ENCODE measurements at places on chromosomes 7 and 10.

DNA sequence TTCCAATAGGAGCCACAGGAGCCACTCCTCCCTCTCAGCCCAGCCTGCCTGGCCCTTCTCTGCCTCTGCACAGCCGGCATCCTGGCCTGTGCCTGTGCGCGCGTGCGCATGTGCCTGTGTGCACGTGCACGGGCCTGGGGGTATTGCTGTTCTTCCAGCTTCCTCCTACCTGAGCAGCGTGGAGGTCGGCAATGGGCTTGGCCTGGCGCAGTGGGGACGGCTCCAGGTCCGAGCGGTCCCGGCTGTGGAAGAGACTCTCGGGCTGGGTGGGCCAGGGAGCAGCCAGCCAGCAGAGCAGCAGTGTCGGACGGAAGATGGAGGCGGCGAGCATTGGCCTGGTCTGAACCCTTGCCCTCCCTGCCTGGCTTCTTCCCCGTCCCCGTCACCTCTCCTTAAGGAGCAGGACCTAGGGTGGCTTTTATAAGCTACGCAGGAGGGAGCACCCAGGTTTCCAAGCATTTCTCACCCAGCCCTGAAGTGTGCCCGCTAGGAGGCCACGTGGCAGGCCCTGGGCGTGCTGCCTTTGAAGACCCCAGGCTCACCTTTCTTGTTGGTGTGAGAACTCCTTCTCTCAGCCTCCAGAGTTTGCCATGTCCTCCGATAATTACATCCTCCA is at the start of gene MMP21:
Gene MMP21, minus strand, starts transcription at position 331 of the 616 bp plus-strand sequence. Its CDS starts 0 bp downstream, at position 331.
- DNase-seq: no peak

GRCh38 chr10:104089621-104090020 is 3.9 kb upstream of the COL17A1 start:
- DNase-seq: no peak

DNA sequence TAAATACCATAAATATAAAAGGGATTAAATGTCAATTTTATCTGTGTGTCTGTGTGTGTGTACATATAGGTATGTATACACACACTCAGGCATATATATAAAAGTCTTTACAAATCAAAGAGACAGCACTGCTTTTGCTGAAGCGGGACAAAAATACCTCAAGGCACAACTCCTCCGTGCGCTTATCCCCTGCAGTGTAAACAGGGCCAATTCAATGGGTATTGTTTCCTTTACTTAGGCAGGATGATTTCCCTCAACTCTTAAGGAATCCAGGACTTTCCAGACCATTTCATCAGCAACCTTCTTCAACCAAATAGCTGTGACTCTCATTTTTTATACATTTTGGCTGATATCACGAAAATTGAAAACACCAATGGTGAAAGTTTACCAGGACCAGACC is 227.7 kb downstream of the CRPPA start:
- no peak for DNase-seq

- DNase-seq: no peak
These were observed 35.0 kb downstream of the GNA12 start for GRCh38 chr7:2808891-2809665.

GRCh38 chr10:129965425-129965808 is 1.3 kb upstream of the EBF3 start:
- no peak for DNase-seq

DNA sequence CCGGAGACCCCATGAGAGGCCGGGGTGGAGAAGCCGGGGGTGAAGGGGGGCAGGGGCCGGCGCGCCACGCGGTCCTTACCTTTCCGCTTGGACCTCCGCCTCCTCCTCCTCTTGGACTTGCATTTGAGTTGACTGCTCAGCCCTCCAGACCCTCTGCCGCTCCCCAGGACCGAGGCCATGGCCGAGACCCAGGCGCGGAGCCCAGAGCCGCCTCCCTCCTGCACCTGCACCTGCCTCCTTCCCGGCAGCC is 428 bp downstream of the ADARB2 start:
- no peak for DNase-seq

DNA sequence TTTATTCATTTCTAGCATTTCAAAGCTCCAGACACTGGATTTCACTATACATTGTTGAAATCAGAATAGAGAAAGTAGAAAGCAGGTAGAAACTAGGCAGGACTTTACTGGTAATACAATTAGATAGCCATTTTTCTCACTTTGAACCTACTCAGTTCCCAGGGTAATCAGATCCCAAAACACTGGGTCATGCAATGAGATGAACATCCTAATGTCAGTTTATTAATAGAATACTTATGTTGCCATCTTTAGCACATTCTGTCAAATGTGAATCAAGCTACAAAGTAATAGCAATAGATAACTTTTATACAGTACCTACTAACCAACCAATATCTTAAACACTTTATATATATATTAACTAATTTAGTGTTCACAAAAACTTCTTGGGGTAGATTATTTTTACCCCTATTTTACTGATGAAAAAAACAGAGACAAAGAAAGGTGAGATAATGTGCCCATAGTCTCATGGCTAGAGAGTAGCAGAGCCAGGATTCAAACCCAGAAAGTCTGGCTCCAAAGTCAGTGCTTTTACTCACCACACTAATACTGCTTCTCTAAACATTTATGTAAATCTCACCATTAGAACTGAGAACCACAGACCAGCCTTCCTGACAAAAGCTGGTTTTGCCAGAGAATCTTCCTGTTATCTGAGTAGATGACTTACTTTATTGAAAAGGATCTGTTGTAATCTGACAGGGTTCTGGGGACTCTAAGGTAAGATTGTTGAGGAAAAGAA is 153.8 kb upstream of the KAT6B start:
- no peak for DNase-seq

GRCh38 chr7:81803267-81803666 is 33.4 kb upstream of the HGF start:
- DNase-seq: no peak

- no peak for DNase-seq
These were observed 162.6 kb upstream of the MAGI2 start for GRCh38 chr7:79615871-79616640.

GRCh38 chr10:11794566-11794965 is 28.6 kb upstream of the PROSER2 start:
- no peak for DNase-seq

- no peak for DNase-seq
These were observed 159.0 kb upstream of the UNC5B start for GRCh38 chr10:71053169-71053895.

GRCh38 chr7:93812061-93812460 is 78.5 kb downstream of the TFPI2 start:
- no peak for DNase-seq

DNA sequence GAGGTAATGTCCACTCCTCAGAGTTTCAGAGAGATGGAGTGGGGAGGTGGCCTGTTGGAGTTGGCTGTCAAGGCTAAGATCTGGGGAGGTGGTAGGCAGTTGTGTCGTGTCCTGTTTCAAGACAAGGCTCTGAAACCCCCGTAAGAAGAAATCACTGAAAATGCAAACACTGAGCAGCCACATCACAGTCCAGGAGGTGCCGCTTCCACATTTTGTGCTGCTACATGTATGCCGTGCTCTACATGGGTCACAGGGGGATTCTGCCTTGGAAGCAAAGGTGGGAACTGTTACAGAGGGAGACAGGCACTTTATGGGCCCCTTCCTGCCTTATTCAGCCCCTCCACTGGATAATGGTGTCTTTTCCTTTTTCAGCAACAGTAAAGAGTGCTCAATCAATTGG is 11.9 kb downstream of the WDR91 start:
- no peak for DNase-seq

DNA sequence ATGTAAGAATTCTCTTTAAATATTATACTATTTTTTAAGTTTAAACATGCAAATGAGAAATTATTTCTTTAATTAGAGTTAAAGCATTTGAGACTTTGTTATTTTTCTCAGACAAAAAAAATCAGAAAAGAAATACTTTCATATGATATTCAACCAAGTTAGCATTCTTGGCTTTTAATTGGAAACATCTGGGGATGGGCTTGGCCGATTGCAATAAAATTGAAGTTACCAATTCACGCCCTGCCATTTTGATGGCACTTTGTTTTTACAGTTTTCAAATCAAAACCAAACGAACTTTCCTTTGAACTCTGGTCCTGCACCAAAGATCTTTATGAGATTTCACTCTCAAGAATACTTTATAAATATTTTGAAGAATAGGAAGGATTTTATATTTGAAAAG is 127.7 kb downstream of the ATE1 start:
- DNase-seq: no peak

DNA sequence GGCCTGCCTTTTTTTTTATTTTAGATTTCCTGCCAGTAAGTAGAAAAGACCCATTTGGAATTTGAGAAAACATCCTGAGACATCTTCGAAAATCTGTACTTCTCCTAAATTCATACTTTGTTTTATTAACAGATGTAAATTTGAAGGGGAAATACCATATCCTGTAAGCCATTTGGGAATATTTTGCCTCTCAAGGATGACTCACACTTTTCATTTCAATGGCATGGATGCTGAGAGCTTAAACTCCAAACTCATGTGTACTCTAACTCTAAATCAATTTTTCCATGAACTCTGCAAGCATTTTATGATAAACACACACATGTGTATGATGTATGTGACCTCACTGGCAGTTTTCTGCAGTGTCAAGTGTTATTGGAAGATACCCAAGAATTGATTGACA is 89.0 kb downstream of the SEMA3A start:
- DNase-seq: no peak

DNA sequence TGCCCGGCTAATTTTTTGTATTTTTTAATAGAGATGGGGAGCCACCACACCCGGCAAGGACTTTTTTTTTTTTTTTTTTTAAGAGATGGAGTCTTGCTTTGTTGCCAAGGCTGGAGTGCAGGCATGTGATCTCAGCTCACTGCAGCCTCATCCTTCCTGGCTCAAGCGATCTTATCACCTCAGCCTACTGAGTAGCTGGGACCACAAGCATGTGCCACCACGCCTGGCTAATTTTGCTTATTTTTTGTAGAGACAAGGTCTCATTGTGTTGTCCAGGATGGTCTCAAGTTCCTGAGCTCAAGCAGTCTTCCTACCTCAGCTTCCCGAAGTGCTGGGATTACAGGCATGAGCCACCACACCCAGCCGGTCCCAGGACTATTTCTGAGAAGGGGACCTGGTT is 9.3 kb upstream of the MCU start:
- DNase-seq: no peak

GRCh38 chr7:95794917-95795515 is 22.7 kb downstream of the DYNC1I1 start:
- DNase-seq: no peak

GRCh38 chr10:118913825-118914224 is 115.7 kb upstream of the NANOS1 start:
- DNase-seq: no peak

GRCh38 chr7:12570168-12570533 is 369 bp upstream of the SCIN start:
- no peak for DNase-seq

DNA sequence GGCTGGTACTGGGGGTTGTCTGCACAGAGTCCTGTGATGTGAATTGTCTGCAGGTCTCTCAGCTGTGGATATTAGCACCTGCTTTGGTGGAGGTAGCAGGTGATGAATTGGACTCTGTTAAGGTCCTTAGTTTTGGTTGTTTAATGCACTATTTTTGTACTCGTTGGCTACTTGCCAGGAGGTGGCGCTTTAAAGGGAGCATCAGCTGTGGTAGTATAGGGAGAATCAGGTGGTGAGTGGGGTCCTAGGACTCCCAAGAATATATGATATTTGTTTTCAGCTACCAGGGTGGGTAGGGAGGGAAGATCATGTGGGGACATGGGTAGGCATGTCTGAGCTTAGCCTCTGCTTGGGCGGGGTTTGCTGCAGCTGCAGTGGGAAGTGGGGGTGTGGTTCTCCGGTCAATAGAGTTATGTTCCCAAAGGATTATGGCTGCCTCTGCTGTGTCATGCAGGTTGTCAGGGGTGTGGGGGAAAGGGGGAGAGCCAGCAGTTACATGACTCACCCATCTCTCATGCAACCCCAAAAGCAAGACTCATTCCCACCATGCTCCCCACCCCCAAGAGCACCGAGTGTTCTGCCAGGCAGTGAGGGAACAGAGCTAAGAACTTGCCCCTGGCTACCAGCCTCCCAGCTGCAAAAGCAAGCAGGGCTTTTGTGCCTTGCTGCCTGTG is 53.7 kb upstream of the ZNF273 start:
- no peak for DNase-seq

- no peak for DNase-seq
These were observed 67.1 kb upstream of the AGBL3 start for GRCh38 chr7:134919240-134919641.

GRCh38 chr10:98217801-98218200 is 50.2 kb downstream of the LOXL4 start:
- no peak for DNase-seq

DNA sequence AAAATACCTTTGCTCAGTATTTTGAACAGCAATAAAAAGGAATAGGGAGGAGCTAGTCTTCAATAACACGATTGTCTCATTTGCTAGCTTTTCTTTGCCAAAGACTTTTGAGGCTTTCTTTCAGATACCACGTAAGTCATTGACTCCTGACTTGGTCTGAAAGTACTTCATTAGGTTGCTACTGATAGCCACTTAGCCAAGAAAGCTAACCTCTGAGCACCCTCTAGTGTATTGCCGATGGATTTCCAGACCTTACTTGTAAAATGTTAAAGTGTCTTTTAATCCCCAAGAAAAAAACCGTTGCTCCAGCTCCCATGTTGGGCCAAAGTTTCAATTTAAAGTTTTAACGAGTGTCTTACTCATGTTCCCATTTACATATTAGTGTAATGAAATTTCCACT is 63.4 kb upstream of the STRIP2 start:
- no peak for DNase-seq

GRCh38 chr7:107932805-107933204 is 41.8 kb downstream of the DLD start:
- DNase-seq: no peak

GRCh38 chr10:29635711-29636144 is 957 bp upstream of the SVIL start:
- no peak for DNase-seq

DNA sequence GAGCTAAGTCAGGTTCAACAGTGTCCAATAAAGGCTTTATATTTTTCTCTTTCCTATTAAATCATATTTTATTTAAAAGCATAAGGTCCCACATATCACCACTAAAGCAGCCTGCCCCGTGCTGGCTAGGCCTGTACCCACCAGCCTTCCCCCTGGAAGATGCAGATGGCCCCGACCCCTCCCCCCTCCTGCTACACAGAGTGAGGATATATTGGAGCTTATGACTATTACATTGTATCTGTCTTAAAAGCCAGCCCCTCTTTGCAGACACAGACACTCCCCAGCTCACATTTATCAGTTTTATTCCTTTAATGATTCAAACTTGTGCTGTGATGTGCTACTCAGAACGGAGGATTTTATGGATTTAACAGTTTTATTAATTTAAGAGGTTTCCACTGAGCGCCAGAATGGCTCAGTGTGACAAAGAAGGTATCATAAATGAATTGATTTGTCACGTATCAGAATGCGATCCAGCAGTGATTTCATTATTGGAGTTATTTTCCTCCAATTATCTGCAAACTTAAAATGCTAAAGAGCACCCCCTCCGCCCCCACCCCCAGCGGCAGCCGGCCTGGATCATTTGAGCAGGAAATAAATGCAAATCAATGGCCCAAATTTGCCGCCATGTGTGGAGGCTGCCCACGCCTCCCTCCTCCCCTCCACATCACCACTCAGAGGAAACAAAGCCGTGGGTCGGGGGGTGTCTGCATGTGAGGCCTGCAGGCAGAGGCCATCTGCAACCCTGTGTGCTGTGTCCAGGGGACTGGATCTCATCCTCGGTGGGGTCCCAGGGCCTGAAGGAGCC is 72.6 kb upstream of the ZMIZ1 start:
- DNase-seq: no peak

- DNase-seq: no peak
These were observed 306.9 kb downstream of the FRMD4A start for GRCh38 chr10:14023673-14024328.
